ENCODE measurements at places on chromosomes 7 and 10. TPM values are rescaled to one million over a fixed set of nuclear protein-coding genes. Genes with fewer than 3 reads are reported as not detected.

GRCh38 chr10:52316500-52316899 is 2.4 kb downstream of the DKK1 start:
- peaks cover 6% of the 10 kb centered on the region for H3K36me3 ChIP-seq
- no peaks in the 10 kb centered on the region for H3K27me3 ChIP-seq
- H3K4me1 ChIP-seq = peaks cover 5% of the 10 kb centered on the region
- no peak for DNase-seq
- H3K4me3 ChIP-seq = peak overlapping the region; percentile 81

- no peak overlapping the region for H3K27ac ChIP-seq
- H3K4me3 ChIP-seq = no peak overlapping the region
- DNase-seq = peak; percentile 67
- H3K4me1 ChIP-seq = peaks cover 4% of the 10 kb centered on the region
- peaks cover 14% of the 10 kb centered on the region for H3K36me3 ChIP-seq
- H3K27me3 ChIP-seq = no peaks in the 10 kb centered on the region
These were observed 47.2 kb upstream of the RHEB start for GRCh38 chr7:151566897-151567320.

- no peak for DNase-seq
- H3K27me3 ChIP-seq = no peaks in the 10 kb centered on the region
These were observed 179.8 kb downstream of the NPSR1 start for GRCh38 chr7:34837801-34838201.

- H3K36me3 ChIP-seq = peaks cover 2% of the 10 kb centered on the region
- H3K27me3 ChIP-seq = no peaks in the 10 kb centered on the region
These were observed 5.9 kb downstream of the TNKS2 start for GRCh38 chr10:91804126-91804510.

TSPAN33 gene
- 0.36 TPM for total RNA-seq

CLCN1 gene
- total RNA-seq = not detected

GALNT17 gene
- not detected for total RNA-seq

All from IMR-90 (cell line).